ENCODE measurements at places on chromosomes 5 and 9.
A peak's percentile ranks its signal among the peaks of the same experiment; 100 is the strongest.

DNA sequence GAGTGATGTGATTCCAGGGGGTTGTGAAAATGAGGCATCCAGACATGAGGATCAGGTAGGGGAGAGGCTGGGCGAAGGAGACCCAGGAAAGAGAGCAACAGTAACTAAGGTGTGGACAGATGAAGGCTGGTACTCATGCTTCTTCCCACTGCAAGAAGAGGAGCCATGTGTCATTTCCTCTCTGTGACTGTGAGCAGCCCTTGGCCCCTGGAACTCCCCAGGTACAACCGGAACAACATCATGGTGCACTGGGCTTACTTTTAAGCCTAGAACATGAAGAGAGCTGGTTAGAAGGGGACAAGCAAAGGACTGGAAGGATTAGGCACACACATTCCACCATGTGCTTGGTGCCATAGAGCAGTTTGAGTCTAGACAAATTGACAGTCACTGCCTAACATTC lies 10.9 kb upstream of the IL12B start:
- no peak for DNase-seq

DNA sequence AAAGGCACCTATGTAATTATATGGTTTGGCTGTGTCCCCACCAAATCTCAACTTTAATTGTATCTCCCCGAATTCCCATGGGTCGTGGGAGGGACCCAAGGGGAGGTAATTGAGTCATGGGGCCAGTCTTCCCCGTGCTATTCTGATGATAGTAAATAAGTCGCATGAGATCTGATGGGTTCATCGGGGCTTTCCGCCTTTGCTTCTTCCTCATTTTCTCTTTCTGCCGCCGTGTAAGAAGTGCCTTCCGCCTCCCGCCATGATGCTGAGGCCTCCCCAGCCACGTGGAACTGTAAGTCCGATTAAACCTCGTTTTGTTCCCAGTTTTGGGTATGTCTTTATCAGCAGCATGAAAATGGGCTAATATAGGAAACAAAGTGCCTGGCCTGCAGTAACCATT lies 56.6 kb downstream of the TSPAN17 start:
- no peak for DNase-seq

GRCh38 chr9:87611776-87612175 lies 114.1 kb downstream of the DAPK1 start:
- DNase-seq, result no peak

GRCh38 chr5:168423478-168423877 lies 62.8 kb upstream of the RARS1 start:
- DNase-seq, result no peak

DNA sequence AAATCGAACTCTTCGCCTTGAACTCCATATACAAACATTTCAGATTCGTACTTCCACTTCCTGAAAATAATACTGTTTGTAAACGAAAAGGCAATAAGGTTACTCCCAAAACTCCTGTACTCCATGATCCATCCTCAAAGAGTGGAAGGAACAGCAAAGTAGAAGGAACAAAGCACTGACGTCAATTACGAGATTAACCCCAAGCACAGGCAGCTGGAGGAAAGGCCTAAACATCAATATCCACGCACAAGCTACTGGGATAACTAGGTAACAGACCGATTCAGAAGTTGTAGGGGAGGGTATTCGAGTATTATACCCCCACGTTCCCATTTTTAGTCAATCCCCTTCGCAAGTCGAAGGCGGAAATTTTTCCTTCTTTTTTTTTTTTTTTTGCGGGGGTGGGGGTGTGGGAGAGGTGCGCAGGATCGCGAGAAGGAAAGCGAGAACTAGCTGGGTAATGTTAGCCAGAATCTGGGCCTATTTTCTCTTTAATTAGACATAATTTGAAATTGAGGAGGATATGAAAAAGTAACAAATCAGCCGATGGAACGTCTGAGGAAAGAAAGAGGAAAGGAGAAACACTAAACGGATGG lies 909 bp downstream of the AFF4 start:
- DNase-seq, result peak; percentile 66

- DNase-seq, result peak; percentile 72
Observed at GRCh38 chr5:74272831-74273451, 367.6 kb downstream of the ENC1 start.

DNA sequence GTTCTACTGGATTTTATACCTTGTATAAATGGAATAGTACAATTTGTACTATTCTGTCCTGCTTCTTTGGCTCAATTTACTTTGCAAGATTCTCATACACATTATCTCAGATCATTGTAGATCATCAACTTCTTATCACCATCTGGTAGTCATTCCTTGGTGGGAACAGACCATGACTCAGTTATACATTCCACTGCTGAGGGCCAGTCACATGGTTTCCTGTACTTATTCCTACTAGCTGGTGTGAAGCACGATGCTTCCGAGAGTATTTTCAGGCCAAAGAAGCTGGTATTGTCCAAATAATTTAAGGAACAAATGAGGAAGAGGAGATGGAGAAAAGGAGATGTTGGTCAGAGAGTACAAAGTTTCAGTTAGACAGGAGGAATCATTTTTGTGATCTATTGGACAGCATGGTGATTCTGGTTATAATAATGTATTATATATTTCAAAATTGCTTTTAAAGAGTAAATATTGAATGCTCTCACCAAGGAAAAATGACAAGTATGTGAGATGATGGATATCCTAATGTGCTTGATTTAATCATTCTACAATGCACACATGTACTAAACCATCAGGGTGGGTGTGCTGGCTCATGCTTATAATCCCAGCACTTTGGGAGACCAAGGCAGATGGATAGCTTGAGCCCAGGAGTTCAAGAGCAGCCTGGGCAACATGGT lies 124.1 kb downstream of the SYK start:
- peak; percentile 90 for DNase-seq

- DNase-seq, result peak; percentile 31
Observed at GRCh38 chr9:15317836-15318235, 10.8 kb upstream of the TTC39B start.

DNA sequence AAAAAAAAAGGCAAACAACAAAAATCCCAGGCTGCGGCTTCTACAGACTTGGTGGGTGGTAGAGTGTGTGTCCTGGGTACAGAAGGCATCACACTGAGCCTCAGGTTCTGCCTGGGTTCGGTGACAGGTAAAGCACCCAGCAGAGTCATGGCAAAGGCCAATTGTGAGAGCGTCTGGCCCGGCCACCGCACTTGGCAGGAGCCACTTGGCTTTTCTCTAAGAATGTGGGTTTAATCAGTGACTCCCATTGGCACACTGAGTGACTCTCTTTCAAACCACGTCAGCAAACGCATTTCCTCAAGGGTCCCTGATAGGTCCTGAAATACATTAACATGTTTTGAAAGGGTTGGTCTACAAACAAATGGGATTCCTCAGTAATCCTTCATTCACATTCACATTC lies 17.0 kb downstream of the COL23A1 start:
- DNase-seq, result no peak

- DNase-seq, result no peak
Observed at GRCh38 chr5:57037355-57037754, 85.4 kb upstream of the MIER3 start.

DNA sequence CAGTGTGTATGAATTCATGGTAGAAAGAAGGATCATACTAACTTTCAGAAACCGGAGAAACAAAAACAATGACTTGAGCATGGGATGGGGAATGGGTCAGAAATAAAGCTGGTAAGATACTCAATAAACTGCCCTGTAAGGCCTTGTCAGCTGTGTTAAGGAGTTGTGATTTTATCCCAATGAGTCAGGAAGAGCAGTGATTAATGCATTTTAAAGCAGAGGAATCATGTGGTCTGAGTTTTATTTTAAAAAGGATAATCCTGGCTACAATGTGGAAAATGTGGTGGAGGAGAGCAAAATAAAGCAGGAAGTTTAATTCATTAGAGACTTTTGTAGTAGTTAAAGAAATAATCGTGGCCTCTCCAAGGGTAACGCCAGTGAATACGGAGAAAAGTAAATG lies 28.7 kb downstream of the DHX29 start:
- peak; percentile 52 for DNase-seq

DNA sequence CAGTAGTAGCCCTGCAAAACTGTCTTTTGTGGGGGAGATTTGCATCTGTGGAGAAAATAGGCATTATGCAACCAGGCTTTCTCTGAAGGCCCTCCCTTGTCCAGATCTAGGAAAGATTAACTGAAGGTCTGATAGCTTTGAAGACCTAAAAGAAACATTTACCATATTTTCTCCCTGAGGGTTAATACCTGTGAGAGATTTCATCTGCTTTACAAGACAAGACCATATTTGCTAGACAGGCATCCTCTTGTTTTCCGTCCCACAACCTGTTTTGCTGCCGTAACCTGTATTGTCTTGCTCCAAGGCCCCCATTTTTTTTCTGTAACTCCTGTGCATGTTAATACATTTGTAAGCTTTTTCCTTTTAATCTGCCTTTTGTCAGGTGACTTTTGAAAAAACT lies 1985.2 kb upstream of the CDH9 start:
- DNase-seq, result no peak

- peak; percentile 10 for DNase-seq
Observed at GRCh38 chr9:2192356-2192979, 177.3 kb downstream of the SMARCA2 start.

DNA sequence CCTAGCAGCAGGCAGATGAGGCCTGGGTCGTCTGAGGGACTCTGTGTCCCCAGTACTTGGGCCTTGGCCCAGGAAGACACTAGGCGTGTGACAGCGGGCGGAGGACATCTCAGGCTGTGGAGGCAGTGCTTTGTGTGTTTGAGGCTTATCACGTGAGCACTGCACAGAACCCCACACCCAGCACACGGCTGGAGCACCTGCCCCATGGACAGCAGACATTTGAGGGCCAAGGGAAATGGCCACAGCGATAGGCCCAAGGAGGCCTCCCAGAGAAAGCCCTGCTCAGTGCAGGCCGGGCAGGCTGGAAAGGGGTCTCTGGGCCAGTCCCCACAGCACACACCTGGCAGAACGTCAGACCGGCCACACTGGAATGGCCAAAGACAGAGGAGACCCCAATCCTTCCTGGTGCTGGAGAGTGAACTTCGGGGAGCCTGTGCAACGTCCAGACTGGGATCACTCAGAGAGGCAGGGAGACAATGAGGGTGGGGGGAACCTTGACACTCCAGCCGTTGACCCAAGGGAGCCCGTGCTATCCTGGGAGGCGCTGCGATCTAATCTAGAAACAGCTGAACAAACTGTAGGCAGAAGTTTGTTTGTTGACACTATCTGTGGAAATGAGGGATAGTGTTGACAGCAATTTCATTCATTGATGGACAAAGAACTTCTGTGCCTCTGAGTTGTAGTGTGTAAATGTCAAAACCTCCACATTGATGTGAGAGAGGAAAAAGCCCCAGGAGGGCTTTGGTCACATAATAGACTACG lies 19.6 kb upstream of the FLT4 start:
- DNase-seq, result no peak

- peak; percentile 24 for DNase-seq
Observed at GRCh38 chr9:133347515-133347984, 381 bp downstream of the MED22 start.
